ENCODE measurements at places on chromosomes 7 and 10. TPM values are rescaled to one million over a fixed set of nuclear protein-coding genes. Genes with fewer than 3 reads are reported as not detected.

GRCh38 chr10:110033701-110034235, 26.0 kb downstream of the ADD3 start:
- no peak for DNase-seq

DNA sequence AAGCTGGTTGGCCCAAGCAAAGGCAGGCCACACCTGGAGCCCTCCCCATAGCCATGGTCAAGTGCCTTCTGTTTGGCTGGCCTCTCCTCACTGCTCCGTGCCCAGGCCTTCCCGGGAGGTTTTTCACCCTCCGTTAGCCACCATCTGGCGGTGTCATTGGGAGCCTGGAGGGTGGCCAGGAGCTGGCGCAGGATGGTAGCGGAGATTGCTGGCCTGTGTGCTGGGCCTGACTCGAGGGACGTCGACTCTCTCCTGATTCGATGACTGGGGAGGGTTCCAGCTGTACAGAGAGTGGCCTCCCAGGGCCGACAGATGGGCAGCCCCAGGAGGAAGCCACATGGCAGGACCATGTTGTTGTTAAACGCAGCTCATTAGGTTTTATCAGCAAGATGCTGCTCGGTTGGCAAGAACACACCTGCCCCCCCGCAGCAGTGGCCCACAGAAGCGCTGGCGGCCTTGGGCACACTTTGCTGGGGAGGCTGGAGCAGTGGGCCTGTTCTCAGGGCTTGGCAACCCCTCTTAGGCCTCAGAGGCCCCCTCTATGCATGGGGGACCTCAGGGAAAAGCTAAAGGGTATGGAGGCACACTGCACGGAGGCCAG, 64.0 kb upstream of the CACUL1 start:
- DNase-seq, result no peak

DNA sequence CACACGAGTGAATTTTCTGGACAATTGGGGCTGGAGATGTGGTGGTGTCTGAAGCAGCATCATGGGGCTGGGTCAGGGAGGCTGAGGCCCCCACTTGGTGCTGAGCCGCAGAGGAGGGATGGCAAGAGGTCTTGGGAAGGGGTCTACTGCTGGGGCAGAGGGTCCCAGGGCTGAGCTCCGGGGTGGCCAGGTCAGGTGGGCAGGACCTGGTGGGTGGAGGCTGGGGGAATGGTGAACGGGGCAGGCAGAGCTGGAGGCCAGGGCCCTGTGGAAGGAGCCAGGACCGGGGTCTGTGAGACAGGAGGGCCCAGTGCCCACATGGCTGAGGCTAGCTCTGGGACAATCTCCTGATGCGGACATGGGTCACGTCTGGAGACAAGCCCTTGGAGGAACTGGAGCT, 20.4 kb upstream of the LFNG start:
- DNase-seq, result no peak

FAM25C gene
- polyA plus RNA-seq, result not detected

KDM7A gene
- 11.8 TPM for polyA plus RNA-seq
